ENCODE measurements at places on chromosomes 2 and 18.

- no peak for DNase-seq
Observed at GRCh38 chr2:38498045-38498481, 104.7 kb downstream of the HNRNPLL start.

- DNase-seq = no peak
Observed at GRCh38 chr2:69087912-69088240, 74.9 kb downstream of the ANTXR1 start.

DNA sequence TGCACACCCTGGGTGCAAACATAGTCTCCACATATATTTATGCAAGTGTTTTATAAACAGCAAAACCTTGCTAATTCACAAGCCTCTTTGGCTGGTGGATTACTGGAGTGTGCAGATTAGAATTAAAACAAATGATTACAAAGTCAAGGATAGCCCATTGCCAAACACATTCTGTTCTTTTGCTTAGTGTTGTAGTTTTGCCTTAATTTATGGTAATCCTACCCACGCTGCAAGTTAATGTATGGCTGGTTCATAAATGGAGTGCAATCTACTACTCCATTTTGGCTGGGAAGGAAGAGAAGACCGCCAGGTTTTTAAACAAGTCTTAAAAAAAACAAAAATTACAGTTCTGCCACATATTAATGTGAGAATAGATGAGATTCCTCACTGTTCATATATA, 883.1 kb upstream of the KLHL29 start:
- no peak for DNase-seq

GRCh38 chr18:75183524-75183923, 25.4 kb downstream of the PTGR3 start:
- DNase-seq = no peak

- DNase-seq = no peak
Observed at GRCh38 chr18:35571138-35571537, 10.4 kb upstream of the GALNT1 start.

- no peak for DNase-seq
Observed at GRCh38 chr2:54881759-54882158, 158.3 kb downstream of the EML6 start.

- no peak for DNase-seq
Observed at GRCh38 chr18:44197832-44198611, 482.7 kb upstream of the SETBP1 start.

DNA sequence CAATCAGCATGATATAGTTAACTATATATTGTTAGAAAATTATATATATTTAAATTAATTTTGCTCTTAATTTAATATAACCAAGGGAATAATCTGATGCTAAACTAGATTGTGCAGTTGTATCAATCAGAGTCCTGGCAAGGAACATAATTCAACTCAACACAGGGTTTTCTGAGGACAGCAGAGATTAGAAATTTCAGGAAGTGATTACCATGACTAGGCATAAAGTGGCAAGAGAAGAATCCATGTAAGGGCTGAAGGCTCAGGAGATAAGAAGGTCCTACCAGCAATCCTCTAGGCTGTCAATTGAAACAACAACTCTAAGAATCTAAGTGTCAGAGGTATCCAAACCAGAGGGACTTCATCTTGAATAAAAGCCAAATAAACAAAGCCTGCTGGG, 807.8 kb downstream of the DSC3 start:
- DNase-seq = no peak

GRCh38 chr2:23505218-23505983, 120.4 kb downstream of the KLHL29 start:
- no peak for DNase-seq

GRCh38 chr2:232339121-232340081, 39.1 kb upstream of the ALPP start:
- DNase-seq = no peak

DNA sequence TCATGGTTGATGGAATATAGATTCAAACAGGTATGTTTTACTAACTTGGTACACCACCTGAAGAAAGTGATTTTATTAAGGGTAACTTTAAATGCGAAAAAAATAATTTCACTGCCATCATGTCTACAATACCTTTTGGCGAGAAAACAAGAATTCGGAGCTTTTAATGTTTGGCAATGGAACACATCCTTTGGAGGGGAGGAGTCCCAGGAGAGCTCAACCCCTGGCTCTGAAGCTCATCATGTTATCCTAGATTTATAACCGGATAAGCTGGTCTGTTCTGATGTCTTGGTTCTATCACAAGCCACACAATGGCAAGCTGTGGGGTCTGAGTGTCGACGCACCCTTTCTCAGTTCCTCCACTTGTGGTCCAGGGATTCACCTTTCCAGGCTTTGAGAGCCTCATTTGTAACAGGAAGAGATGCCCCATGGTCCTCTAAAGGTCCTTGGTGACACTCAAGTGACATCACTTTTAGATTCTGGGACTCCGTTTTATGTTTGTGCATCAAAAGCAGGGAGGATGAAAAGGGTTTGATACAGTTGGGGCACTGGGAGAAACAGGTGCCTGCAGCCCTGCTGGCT, 172.7 kb downstream of the BCL2 start:
- DNase-seq = no peak

- no peak for DNase-seq
Observed at GRCh38 chr2:217642944-217643343, 359.9 kb downstream of the TNS1 start.

DNA sequence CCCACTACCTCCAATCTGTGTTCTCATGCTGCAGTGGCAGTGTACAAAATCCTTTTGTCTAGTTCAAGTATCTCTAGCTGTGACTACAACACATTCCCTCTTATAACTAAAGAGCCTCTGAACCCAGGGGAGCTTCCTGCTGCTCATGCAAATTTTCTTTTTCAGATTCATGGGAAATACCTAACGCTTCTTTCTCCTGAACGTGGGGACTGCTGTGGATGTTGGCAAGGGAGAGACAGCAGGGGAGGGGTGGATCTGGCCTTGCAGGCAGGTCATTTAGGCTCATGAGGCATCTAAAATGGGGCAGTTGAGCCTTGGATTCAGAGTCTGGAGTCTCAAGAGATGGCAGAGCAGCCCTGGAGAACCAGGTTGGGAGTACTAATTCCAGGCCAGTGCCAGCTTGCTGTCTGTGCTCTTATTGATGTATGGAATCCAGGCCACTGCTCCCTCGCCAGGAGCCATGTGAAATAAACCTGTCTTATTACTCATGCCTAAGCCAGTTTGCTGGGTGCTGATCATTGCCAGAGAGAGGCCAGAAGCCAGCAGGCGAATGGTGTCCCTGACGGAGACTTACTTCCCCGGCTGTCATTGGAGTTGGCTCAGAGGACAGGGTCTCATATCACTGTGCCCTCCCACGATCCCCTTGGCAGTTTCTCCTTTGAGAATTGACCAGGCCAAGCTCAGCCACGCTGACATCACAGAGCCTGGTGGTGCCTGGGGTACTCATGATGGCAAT, 29.2 kb upstream of the TNP1 start:
- no peak for DNase-seq

DNA sequence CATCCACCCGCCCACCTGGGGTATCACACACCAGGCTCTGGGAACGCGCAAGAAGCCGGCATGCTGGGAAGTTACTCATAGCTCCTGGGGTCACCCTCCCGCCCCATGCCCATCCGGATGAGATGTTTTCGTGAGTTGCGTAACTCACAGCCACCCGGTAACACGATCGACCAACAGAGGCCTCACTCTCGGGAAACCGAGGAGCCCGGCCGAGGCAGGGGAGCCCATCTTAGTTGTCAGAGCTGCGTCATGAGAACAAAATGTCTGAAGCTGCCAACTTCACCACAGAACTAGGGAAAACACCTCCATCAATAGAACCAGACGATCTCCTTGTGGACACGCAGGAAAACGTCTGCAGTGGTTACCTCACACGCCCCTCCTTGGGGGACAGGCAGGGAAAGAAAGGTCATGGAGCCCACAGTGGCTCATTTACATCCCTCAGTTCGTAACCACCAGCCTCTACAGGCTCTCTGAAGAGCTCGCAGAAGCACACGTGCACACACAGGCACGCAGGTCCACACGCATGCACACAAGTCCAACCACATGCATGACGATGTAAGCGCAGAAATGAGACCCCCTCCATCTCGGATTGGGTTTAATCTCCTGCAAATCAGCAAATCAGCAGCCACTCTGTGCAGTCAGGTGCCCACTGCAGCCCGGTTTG, 26.2 kb downstream of the ADI1 start:
- DNase-seq = no peak

GRCh38 chr2:30464544-30465170, 17.6 kb downstream of the LCLAT1 start:
- DNase-seq = no peak

GRCh38 chr2:72097276-72097675, 50.4 kb downstream of the CYP26B1 start:
- no peak for DNase-seq

DNA sequence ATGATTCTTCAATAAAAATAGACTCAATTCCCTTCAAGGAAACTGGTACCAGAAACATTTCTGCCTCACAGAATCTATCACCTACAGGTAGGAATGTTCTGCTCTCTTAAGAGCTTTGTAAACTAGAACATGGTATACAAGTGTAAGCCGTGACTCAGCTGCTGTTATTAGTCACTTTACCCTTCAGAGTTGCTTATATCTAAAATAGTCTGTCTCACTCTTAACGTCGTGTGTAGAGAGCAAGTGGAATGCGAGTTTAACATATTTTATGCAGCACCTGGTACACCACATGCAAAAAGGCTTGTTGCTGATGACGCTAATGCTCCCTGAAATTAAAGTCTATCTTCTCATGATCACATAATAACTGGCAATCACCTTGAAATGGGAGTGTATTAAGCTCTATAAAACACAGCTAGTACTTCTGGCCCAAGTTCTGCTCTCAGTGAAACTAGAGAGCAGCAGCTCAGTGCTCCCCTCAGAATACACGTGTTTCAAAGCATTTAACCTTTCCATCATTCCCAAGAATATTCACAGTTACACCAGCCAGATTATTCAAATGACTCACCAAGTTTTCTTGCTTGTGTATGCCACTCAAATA, 420.0 kb downstream of the ZEB2 start:
- DNase-seq = no peak

DNA sequence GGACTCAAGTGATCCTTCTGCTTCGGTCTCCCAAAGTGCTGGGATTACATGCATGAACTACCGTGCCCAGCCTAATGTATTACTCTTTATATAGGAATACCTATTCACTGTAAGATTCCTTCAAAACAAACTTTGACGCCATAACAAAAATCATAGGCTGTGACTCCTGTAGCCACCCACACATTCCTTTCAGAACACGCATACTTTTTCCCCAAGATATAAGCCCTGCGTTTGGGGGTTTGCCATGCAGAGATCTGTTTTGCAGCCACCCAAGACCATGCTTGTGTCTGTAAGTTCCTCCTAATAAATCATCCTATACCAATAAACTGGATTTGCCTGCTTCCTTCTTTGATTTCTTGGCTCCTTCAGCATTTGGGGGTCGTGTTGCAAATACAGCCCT, 46.0 kb upstream of the STON1 start:
- DNase-seq = no peak

GRCh38 chr18:79798999-79799370, 1.2 kb downstream of the KCNG2 start:
- DNase-seq = no peak

- DNase-seq = no peak
Observed at GRCh38 chr2:15691586-15692310, 100.1 kb downstream of the DDX1 start.

GRCh38 chr18:63336366-63337099, 17.0 kb upstream of the BCL2 start:
- DNase-seq = no peak

DNA sequence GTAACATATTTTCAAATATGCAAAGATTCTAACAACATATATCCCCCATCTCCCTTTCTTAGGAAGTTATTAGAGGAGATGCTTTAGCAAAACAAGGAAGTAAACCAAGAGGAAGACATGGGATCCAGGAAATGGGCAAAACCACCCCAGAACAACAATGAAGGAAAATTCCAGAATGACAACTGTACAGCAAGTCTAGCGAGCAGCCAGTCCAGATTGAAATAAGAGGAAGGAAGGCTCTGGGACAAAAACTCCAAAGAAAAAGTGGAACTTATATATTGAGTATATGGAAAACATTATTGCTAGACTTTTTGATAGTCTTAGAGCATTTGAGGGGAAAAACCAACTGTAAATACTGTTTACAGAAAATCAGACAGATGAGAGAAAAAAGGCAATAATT, 2.9 kb upstream of the ARPC2 start:
- DNase-seq = no peak

DNA sequence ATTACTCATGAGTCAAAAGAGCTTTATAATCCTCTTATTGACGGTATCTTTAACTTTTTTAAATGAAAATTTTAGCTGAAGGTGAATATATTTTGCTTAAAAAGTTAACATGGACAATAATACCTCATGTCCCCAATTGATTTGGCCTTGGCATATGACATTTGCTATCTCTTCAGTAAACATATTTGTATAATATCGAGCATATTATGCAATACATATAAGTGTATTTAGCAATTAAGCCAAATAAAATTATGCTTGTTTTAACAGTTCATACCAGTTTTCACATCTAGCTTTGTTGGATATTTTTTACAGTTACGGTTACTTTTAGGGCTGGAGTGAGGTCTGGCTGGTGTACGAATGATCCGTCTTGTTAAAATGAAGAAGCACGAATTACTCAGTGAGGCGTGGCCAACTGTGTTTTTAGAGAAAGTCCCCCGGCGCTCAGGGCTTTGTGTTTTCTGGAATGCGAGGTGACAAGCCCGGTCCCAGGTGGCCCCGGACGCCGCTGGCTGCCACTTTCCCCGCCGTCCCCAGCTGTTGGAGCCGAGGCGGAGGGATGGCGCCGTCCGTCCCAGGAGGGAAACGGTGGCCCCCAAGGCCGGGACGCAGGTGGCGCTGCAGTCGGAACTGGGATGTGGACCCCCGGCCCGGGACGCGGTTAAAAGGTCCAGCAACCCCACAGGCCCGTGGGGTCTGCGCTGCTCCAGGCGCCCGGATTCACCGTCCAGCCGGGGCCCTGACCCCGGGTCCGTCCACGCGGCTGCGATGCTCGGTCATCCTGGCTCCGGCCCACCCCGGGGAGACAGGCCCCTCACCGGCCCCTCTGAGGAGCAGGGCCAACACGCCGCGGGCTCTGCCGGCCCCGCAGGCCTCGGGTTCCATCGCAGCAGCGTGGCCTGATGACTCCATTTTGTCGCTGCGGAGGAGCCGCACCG, 41.3 kb downstream of the TMEM18 start:
- no peak for DNase-seq

GRCh38 chr2:172484706-172485105, 57.3 kb downstream of the ITGA6 start:
- DNase-seq = no peak

DNA sequence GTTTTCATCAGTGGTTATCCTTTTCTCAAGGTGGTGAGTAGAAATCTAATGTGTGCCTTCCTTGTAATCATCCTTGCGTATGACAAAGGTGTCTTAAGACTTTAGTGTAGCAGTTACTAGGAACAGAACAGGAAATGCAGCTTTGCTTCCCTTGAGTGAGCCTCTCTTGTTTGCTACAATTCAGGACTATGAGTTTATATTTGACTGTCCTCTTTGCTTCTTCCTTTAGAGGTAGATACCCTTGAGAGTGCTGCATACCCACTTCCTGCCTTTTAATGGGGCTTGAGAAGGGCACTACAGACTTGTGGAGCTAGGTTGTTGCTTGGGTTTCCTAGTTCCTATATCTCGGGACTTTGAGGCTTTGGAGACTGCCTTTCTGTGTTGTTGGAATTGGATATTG, 3.8 kb downstream of the KCNJ13 start:
- no peak for DNase-seq
